ENCODE measurements at places on chromosomes 16 and 17.

- peak; percentile 89 for DNase-seq
Measured at GRCh38 chr17:12789481-12790248, at the start of gene ARHGAP44. ARHGAP44 (plus strand) TSS chr17:12789498; CDS start chr17:12789839, 341 bp downstream.

GRCh38 chr16:1333149-1333812, at the start of gene BAIAP3:
BAIAP3 (plus strand) TSS chr16:1333645; CDS start chr16:1338550, 4,905 bp downstream.
- no peak for DNase-seq

DNA sequence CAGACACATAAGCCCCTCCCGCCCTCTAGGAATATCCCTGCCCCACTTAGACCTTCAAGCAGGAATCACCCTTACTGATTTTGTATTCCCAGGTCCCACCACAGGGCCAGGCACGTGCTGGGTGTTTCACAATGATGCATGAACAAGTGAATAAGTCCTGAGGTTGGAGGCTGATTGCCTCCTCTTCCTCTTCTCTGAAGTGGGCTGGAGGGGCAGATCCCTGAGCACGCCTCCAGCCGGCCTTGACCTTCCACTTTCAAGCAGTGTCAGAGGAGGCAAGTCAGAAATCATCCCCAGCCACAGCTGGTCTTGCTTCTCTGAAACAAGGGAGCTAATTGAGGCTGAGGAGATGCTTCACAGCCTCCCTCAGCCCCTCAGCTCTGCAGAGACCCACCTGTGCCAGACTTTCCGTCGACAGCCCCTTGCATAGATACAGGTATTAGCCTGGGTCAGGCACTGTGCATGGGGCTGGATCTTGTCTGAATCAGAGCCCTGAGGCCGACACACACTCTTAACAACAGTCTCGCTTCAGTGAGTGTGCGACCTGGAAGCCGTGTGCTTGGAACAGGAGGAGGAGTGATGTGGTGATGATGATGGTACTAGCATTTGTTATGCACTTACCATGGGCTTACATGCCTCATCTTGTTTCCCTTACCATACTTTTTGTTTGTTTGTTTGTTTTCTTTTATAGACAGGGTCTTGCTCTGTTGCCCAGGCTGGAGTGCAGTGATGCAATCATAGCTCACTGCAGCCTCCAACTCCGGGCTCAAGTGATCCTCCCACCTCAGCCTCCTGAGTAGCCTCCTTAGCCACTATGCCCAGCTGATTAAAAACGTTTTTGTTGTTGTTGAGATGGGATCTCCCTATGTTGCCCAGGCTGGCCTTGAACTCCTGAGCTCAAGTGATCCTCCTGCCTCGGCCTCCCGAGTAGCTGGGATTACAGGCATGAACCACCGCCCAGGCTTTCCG, 15.0 kb downstream of the MRM1 start:
- DNase-seq, result no peak

DNA sequence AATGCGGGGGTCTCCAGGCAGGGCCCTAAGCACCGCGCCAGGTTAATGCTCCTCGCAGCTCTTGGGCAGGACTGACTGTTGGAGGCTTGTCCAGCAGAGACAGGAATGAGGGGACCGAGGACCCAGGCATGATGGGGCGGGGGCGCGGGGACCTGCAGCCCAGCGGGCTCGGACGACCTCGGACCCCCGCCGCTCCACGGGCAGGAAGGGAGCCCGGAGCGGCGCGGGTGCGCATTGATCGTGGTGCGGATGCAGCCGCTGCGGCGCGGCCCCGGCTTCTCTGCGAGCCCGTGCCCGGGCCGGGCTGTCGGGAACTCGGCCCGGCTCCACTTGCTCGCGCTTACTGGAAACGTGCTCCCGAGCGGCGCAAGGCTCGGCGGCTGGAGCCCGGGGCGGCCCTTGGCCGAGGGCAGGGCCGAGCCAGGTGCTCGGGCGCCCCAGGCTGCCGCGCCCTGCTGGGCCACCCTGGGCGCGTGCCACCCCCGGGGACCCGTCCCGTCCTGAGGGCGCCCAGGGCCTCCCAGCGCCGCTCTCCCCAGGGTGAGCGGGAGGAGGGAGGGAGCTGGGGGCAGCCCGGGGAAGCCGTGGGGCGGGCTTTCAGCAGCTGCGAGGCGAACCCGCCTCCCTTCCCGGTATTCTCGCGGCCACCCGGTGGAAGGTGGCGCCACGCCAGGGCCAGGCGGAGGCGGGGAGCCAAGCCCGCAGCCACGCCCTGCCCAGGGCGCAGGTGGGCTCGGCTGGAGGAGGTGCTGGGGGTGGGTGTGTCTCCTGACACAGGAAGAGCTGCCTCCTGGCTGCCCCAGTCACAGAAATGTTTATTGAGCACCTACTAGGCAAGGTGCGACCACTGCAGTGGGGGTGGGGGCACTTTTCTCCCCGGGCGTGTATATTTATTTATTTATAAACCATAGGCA, 45.9 kb downstream of the SOCS3 start:
- DNase-seq, result peak; percentile 84

- DNase-seq, result no peak
Measured at GRCh38 chr17:40561871-40562611, 3.2 kb downstream of the CCR7 start.

- no peak for DNase-seq
Measured at GRCh38 chr16:19843371-19843770, 41.3 kb downstream of the GPRC5B start.

GRCh38 chr16:11551842-11552241, 34.9 kb downstream of the LITAF start:
- no peak for DNase-seq

- no peak for DNase-seq
Measured at GRCh38 chr17:67477687-67478086, 100.6 kb downstream of the PITPNC1 start.

GRCh38 chr17:73506470-73507435, 137.5 kb downstream of the SDK2 start:
- DNase-seq, result no peak

GRCh38 chr16:83806036-83806435, 1.7 kb upstream of the HSBP1 start:
- DNase-seq, result no peak

DNA sequence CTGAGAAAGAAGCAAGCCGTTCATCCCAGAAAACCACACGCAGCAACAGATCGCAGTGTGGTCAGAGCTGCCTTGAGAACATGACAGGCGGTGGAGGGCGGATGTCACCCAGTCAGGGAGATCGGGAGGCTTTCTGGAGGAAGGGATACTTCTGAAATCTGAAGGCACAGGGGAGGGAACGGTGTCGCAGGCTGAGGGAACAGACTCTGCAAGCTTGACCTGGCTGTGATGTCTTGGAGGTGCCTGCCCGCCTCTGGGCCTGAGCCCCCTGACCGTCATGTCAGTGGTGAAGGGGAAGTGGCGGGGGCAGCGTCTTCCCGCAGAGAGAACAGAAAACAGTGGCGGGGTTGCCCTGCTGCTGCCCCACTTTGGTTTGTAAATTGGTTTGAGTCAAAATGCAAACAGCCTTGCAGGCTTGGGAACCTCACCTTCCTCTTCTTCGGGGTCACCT, 8.1 kb upstream of the ATP2A3 start:
- no peak for DNase-seq

DNA sequence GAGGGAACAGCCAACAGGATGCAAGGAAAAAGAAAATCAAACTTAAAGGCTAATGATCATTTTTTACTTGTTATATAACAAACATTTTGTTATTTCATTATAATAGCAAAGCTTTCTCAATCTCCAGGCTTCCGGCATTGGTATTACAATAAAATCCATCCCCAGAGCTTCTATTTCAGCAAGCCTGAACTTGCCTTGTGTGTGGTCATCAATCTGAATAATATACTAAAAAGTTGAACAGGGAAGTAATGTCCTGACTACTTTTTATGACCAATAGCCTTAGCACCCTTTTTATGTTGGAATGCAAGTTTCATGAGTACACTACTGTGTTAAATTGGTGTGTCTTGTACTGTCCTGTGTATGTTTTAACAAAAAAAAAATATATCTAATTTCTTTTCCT, 27.1 kb upstream of the VWA3A start:
- DNase-seq, result no peak

DNA sequence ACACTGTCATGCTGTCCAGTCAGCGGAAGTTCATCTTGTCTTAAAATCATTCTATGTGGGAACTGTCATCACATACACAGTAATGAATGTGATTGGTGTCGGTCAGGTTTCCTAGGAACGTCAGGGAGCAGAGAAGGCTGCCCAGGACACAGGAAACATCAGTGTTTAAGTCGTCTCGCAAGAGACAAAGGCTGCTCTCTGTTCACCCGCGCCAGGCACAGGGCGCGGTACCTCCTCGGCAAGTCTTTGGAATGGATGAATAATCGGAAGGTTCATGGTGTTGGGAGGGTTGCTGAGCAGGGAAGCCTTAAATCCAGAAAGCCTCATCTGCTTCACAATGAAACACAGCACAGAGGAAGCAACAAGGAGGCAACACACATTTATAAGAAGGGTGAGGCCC, 148.2 kb downstream of the CPPED1 start:
- DNase-seq, result no peak

DNA sequence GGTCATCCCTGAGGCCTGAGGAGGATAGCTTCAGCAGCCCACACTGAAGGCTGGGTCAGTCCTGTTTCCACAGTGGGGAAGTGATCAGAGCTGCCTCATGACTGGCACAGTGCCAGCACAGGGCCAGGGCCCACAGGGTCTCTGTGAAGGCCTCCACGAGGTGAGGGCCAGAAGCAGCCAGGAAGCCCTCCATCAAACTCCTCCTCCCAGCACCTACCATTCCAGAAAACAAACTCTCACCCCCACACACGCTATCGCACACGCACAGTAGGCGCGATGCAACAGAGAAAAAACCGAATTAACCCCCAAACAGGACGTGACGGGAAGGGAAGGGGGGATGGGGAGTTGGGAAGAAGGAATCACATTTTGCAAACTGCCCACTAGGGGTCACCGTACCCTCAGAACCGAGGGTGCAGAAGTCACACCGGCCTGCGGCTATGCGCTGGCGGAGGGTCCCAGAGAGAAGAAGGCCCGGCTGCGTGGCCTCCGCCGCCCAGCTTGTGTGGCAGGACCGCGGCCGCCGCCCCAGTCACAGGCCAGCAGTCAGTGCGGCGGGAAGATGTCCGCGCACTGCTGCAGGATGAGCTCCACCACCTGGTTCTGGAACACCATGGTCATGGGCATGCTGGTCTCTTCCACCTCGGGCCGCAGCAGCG, 37.6 kb downstream of the ARHGAP27 start:
- DNase-seq, result peak; percentile 91

DNA sequence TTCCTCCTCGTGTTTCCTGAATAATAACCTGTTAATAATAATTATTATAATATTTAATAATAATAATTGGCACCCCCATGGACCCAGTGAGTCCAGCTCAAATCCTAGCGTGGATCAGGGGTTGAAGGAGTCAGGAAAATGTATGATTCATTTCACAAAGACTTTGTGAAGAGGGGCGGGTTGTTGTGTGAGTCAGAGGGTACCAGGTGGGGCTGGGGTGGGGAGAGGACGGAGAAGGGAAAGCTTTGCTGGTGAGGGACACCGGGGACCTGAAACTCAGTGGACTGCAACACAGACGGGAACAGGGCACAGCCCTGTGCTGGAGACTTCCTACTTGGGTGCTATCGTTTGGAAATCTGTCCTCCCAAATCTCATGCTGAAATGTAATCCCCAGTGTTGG, 3.1 kb upstream of the ADORA2B start:
- DNase-seq, result no peak

DNA sequence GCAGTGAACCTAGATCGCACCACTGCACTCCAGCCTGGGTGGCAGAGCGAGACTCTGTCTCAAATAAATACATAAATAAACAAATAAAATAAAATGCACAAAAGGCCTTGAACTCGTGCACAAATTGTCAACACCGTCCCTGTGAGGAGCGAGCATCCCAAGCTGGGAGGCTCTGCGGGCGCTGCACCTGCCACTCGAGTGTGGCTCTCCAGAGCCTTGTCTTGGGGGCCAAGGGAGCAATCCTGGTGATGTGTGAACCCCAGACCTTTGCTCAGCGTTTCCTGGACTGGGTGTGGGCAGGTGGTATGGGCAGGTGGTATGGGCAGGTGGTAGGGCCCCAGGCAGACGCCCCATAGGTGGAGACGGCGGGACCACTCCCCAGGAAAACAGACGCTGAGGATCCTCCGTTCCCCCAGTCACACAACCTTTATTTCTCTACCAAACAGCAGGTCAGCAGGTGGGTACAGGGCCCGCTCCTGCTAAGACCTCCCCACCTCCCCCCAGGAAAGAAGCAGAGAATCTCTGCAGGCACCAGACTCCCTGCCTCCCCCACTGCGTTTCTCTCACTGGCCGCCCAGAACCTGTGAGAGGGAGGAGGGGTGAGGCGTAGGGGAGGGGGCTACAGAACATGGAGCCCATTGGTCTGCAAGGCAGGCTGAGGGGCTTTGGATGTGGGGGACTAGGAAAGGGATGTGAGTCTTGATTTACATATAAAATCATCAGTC, 7.4 kb upstream of the P2RX1 start:
- DNase-seq, result no peak

DNA sequence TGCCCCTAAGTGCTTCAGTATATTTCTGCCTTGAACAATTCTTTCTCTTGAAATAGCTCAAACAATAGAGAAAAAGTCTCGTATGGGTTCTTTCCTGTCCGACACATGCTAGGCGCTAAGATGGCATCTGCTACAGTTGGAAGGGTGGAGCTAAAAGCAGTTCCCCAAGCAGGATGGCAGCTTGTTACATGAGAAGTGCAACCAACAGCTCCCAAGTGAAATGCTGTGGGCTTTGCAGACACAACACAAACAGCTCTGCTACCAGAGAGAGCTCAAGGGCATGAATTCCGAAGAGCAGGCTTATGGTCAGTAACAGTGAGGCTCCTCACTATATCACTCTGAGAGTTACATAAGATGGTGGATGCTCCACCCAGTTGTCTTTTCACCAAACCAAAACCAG, 83.8 kb downstream of the VPS53 start:
- no peak for DNase-seq

GRCh38 chr17:252456-252855, 71.0 kb upstream of the DOC2B start:
- no peak for DNase-seq

DNA sequence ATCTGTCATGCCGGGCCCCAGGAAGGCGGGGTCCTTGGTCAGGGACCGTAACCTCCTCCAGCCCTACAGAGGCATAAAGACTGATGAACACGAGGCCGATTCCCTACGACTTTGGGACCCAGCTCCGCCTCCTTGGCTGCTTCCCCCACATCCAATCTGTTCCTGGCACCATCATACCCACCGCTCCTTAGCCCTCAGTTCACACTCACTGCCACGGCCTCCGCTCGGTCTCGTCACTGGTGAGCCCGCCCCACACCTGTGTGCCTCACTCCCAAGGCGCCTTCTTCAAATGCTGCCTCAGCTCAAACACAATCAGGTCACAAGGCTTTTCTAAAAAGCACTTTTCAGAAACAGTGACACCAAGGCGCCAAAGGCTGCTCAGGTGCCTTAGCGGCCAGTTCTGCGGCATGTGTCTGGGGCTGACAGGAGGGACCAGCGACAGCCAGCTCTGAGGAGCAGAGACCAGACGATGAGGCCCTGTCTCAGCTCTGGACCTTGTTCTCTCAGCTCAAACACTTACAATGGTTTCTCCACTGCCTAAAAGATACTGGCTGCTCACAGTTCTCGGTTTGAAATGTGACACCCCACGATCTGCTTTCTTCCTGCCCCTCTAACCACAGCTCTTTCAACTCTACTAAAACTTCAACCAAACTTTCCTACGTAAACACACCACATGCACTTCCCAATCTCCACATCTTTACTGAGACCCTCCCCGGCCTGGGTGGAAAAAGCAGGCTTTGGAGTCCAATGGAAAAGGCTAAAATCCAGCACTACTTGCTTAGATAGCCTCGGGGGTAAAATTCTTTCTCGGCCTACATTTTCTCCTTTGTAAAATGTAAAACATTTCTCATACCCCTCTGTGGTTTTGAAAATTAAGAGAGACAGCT, 33.2 kb downstream of the CYB5D2 start:
- peak; percentile 66 for DNase-seq
